ENCODE measurements at places on chromosomes 7 and 10.

GRCh38 chr10:117551330-117552155, 9.0 kb downstream of the EMX2 start:
- DNase-seq: no peak

GRCh38 chr10:104256335-104256961, 1.8 kb downstream of the GSTO1 start:
- no peak for DNase-seq

GRCh38 chr7:157459966-157460365, 123.2 kb downstream of the DNAJB6 start:
- no peak for DNase-seq

DNA sequence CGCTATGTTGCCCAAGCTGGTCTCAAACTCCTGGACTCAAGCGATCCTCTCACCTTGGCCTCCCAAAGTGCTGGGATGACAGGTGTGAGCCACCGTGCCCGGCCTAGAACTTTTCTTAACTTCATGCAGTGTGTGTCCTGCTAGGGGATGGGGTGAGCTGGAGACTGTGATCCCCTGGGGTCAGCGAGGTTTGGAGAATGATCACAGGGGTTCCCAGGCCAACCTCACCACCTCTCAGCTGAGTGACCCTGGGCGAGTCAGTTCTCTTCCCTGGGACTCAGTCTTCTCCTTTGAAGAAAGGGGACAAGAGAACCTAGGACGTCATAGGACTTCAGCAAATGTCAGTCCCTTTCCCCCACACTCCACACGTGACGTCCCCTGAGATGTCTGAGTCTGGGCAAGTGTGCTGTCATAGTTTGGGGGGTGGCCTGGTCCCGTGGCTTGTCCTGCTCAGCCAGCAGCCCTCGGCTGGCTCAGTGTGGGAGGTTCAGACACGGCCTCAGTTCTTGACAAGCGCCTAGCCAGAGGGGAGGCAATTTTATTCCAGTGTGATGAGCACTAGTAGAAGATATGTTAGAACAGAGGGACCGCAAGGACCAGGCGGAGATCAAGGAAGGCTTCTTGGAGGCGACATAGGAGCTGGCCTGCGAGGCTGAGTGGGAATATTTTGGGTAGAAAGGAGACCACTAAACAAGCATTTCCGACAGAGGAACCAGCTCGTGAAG, 43.3 kb upstream of the ELN start:
- DNase-seq: no peak

- DNase-seq: no peak
Observed at GRCh38 chr7:15648461-15648961, 38.0 kb downstream of the MEOX2 start.

- no peak for DNase-seq
Observed at GRCh38 chr7:40922316-40922670, 780.6 kb downstream of the INHBA start.

- no peak for DNase-seq
Observed at GRCh38 chr10:16816171-16816570, 1.1 kb downstream of the RSU1 start.

- no peak for DNase-seq
Observed at GRCh38 chr7:89839329-89839728, 314.9 kb upstream of the STEAP1 start.

DNA sequence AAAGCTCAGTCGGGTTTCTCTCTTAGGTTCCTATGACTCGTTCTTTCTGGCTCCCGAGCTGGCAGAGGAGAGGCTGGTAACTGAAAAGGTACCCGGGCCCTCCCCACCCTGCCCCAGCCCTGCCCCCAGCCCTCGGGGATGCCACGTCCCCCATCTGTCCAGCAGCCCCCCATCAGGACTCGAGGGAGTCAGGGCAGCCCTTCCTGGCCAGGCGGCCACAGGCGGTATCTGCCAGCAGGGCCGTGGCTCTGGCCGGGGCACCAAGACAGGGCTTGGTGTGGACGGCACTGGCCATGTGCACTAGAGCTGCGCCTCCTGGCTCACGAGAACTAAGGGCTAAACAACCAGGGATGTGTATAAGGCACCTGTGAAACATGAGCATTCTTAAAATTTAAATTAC, 29.7 kb downstream of the KNDC1 start:
- no peak for DNase-seq

DNA sequence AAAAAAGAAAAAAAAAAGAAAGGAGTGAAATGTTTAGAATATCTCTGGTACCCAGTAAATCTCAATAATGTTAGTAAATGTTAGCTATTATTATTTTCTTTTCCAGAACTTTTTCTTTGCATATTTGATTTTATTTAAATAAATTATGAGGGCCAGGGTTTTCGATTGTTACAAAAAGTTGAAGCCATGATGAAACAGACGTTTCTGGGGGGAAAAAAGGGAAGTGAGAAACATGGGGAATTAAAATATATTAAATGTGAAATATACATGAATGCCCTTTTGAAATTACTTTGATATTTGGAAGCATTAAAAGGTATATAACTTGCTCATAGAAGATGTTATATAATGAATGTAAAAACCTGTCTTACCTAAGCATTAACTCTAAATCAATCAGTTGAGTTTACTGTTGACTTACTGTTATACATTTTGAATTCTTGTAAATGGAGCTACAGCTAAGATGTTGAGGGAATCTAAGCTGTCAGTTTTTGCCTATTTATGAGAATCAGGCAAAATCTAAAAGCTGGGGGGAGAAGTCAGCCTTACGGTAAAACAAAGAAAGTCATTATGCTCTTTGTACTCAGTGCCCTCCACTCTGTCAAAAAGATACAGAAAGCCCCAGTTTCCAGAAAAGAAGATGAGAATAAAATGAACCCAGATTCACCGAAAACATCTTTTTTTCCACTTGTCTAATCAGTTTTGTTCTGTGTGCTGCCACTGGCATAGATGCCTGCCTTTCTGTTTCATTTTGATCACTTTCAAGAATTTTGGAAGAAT, 30.0 kb upstream of the KDM7A start:
- DNase-seq: no peak

DNA sequence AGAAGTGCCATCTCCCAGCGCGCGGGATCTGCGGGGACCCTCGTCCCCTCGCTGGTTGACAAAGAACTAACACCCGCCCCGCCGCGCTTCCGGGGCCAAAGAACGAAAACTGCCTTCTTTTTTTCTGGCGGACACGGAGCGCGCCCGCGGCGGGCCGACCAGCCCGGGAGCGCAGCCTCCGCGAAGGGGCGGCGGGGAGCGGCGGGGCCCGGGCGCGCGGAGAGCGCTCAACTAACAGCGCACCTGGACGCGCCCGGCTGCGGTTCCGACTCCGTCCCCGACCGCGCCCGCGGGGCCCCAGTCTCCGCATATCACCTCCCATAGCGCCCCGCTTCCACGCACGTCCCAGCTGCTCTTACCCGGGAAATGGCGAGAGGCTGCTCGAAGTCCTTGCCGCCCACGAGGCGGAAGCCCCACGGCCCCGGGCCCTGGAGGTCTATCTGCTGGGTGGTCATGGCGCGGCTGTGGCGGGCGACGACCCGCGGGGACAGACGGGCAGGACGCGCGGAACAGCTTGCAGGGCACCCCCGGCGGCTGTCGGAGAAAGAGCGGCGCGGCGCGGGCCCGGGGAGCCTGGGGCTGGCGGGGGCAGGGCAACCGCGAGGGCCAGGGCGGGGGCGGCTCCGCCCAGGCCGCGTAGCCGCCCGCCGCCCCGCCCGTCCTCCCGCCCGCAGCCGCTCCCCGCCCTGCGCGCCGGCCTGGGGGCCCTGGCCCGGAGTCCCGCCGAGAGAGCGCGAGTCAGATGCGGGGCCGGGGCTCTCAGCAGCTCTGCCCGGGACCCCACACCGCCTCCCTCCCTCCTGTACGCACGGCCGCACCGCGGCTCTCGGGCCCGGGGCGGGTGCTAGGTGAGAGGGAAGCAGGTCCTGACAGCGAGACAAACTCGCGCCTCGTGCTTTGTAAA, at the start of gene PDLIM1:
Gene PDLIM1, minus strand, starts transcription at position 543 of the 904 bp plus-strand sequence. Its CDS starts 88 bp downstream, at position 455.
- DNase-seq: no peak

- DNase-seq: no peak
Observed at GRCh38 chr7:157602156-157602555, 265.4 kb downstream of the DNAJB6 start.

DNA sequence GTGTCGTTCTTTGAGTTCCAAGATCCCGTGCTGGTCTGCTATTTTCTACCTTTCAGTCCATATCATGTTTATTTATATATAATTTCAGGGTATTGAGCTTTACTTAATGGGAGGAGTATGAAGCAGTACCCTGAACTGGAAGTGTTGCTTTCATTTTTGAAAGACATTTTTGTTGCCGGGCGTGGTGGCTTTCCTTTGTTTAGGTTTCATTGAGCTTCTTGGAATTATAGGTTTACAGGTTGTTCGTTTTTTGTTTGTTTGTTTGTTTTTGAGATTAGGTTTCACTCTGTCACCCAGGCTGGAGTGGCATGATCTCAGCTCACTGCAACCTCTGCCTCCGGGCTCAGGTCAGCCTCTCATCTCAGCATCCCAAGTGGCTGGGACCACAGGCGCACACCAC, 7.4 kb downstream of the ZNF487 start:
- DNase-seq: no peak

DNA sequence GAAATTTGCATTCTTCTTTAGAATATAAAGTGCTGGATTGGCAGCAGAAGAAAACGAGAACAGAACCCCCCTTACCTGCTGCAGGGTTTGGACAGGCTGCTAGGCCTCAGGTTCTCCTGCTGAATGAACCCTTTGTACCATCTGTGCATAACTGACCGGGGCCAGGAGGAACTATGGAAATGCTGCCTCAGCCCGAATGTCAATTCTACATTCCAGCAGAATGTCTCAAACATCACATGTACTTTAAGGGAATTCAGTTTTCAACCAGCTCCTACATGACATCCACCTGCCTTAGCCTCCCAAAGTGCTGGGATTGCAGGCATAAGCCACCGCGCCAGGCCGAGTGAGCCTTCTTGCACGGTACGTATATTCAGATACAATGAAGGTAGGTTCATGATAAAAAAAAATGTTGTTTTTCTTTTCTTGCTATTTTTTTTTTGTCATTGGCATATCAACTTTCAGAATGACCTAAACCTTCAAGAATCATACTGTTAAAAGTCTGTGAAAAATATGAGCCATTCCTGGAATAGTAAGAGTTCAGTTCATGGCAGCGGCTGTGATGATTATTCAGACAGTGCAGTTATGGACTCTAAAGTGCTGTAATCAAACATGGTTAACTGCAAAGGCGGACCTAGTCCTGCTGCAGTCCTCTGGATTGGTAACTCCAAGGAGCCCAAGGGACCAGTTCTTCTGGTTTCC, 84.4 kb upstream of the TNS3 start:
- no peak for DNase-seq

DNA sequence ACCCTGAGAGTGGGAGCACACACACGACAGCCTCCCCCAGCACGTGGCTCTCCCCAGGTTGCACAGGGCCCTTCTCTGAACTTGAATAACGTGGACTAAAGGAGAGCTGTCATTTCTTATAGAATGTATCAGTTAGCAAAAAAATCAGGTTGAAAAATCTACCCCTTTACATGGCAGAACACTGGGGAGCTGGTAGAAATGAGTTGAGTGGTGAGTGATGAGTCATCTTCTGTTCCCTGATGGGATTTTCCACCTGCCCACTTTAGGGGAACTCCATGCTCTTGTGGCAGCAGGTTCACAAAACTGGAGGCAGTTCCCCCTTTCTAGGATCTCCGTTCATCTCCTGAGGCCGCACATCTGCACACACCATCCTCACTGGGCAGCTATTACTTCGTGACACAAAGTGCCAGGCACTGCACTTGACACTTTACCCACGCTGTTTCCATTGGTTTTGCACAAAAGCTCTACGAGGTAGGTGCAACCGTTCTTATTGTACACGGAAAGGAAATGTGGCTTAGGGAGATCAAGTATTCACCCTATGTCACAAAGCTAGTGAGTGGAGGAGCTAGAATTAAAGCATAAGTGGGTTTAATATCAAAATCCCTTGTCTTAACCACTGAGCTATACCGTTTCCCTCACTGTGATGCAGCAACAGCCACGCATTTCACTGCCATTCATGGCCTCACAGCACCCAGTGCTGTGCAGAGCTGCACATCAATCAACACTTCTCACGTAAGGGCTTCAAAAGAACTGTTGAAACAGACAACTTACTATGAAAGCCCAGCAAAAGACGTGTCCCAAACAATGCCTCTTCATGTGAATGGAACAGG, 80.2 kb downstream of the RNF216 start:
- DNase-seq: peak; percentile 46

- DNase-seq: no peak
Observed at GRCh38 chr10:71542478-71542877, 145.8 kb downstream of the CDH23 start.

GRCh38 chr10:78222096-78222790, 188.6 kb downstream of the RPS24 start:
- no peak for DNase-seq

DNA sequence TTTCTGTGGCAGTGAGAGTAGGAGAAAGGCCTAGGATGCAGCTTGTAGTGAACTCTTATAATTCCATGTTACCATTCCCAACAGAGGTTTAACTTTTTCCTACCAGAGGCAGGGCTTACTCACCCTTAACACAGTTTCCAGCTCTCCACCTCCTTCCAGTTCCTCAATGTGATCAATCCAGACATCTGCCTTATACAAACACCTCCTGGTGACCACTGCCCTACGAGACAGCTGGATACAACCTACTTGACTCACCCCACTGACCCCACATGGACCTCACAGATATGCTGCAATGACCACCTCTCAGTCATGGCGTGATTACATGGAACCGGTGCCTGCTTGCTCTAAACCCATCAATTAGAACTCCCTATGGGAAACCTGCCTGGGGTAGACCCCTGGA, 326.5 kb downstream of the TNS3 start:
- no peak for DNase-seq

GRCh38 chr7:4151926-4152549, 530.1 kb upstream of the FOXK1 start:
- no peak for DNase-seq

DNA sequence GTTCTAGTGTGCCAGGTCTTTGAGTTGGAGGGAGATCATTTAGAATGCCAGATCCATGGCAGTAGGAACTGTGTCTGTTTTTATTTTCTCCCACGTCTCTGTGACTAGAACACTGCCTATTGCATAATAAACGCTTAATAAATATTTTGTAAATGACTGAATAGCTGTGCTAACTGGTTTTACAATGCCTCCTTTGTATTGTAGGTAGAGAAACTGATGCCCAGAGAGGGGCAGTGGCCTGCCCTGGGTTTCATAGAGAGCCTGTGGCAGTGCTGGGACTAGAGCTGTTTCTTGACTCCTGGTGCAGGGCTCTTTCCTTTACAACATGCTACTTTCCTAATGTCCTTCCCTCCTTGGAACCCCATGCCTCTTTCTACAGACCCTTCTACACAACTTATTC, 2.5 kb downstream of the TAS2R5 start:
- no peak for DNase-seq

DNA sequence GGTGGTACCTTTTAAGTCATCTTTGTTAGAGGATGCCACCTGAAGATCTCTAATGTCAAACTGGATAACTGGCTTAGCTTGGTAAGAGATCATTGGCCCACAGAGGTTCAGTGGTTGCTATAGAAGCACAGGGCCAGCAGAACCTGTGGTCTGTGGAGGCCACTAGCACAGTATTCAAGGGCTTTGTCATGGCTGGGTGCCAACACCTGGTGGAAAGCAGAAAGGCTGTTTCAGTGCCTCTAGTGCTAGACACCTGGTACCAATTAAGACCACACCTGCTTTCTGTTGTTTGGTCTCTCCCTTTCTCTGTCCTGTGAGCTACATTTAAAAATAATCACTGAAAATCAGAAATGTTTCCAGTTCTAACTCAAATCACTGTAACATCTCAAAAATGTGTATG, 10.0 kb upstream of the PCGF5 start:
- no peak for DNase-seq

Data from activated CD4-positive, alpha-beta T cell treated with anti-CD3 and anti-CD28 coated beads, Interleukin-2, amount 50 U/mL, for 4 hours (primary cell).